Sigmoid colon (tissue), 7 donors: ENCODE measurements at places on chromosomes 12 and 14. TPM values are rescaled to one million over a fixed set of nuclear protein-coding genes. Genes with fewer than 3 reads are reported as not detected.

LGR5 gene
- total RNA-seq, result 0.36 TPM

DNA sequence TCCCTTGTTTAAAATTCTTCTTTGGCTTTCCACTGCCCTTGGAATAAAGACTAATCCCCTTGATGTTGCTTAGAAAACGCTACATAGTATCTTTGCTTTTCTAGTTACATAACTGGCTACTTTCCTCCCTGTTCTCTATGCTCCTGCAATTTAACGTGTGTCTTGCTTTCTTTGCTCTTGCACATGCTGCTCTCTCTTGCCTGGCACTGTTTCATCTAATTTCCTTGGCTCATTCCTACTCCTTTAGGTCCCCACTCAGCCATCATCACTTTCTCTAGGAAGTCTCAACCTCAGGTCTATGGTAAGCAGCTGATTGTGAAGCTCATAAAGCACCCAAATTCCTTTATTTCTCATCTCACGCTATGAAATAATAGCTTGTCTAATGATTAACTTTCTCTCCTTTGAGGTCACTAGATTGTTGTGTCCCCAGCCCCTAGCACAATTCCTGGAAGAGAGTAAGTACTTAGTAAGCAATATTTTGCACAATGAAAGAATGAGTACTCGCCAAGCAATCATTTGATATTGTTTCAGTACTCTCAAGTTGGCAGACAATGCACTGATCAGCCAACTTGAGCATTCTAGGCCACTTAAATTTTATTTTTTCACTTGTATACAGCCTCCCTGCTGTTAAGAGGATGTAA, 3.3 kb downstream of the ALDH6A1 start:
- no peak for DNase-seq

KLRD1 gene
- total RNA-seq, result 0.54 TPM

MYRFL gene
- total RNA-seq, result not detected

DNA sequence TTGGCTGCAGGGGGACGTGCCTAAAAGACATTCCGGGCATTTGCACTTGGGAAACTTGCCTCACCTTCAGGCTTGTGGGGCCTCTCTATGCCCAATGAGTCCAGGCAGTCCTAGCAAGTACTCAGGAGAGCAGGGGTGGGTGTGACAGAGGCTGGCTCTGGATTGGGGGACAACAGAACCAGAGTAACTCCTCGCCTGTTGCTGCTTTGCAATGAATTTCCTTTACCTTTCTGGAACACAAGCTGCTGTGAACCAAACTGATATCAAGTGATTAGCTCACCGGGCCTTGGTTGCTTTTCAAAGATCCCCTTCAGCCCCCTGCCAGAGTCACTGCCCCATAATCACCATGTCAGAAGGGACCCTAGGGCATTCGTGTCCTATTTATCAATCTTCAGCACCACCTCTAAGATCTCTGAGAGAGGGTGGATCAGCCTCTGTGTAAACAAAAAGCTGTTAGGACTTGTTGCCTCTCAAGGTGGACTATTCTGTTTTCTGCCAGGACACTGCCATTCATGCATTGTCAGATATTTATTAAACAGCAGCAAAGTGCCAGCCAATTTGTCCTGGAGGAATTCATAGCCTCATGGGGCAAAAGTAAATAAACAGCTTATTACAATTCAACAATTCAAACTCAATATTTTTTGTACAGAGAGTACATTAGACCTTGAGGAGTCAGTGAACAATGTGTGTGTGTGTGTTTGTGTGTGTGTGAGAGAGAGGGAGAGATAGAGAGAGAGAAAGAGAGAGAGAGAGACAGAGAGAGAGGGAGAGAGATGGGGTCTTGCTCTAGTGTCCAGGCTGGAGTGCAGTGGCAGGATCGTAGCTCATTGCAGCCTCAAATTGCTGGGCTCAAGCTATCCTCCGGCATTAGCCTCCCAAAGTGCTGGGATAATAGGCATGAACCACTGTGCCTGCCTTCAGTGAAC, 11.3 kb downstream of the NFATC4 start:
- no peak for DNase-seq

- DNase-seq, result no peak
These were observed 124.5 kb downstream of the BTG1 start for GRCh38 chr12:92020983-92021665.

SIX6 gene
- total RNA-seq, result not detected

GRCh38 chr12:69055706-69056105, 122.7 kb upstream of the CPM start:
- DNase-seq, result no peak

DNA sequence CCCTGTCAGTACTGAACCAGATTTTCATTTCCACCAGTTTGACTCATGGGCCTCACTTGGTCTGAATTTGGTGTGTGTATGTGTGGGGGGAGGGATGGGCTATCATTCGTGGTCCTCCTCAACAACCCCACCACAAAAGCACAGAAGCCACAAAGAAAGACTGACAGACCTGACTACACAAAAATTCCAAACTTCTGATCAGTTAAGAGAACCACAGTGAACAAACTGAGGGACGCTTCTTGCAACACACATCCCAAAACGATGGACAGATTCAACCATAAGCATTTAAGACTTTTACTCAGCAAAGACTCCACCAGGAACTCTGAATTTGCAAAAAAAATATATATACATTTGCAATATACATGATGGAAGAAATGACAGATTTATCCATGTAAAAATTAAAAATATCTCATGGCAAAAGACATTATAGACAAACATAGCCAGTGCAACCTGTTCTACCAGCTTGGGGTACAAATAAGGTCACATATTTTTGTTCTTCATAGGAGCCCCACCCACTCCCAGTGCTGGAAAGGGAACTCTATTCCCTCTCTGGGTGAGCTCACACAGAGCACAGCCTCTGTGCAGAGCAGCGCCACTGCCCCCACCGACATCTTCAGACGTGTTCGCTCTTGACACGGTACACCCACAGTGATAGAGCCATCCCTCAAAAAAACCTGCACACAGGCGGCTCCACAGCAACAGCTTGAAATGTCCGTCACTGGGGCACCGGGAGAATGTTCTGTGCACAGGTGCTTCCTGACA, 49.7 kb downstream of the JAG2 start:
- DNase-seq, result no peak

- DNase-seq, result no peak
These were observed 751 bp upstream of the HRK start for GRCh38 chr12:116881877-116882507.

DNA sequence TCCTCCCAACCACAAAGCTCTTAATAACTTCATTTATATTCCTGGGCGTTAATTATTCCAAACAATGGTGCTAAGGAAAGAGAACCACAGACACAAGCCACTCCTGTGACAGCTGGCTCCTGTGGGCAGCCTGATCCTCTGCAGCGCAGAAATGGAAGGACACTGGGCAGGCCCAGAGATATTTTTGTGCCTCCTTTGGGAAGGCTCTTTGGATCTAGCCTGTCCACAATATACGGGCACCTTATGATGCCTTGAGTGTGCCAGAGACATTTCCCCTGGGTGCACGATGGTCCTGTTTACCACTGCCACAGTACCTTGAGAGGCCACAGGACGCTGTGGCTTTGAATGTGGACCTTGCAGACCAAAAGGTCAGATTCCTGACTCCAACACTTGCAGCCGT, 2.1 kb downstream of the ASB2 start:
- DNase-seq, result no peak

AQP6 gene
- total RNA-seq, result 0.83 TPM

LIMA1 gene
- total RNA-seq, result 39.7 TPM

HRK gene
- total RNA-seq, result under 0.01 TPM

WNT5B gene
- 32.4 TPM for total RNA-seq

TROAP gene
- total RNA-seq, result 0.36 TPM

DNA sequence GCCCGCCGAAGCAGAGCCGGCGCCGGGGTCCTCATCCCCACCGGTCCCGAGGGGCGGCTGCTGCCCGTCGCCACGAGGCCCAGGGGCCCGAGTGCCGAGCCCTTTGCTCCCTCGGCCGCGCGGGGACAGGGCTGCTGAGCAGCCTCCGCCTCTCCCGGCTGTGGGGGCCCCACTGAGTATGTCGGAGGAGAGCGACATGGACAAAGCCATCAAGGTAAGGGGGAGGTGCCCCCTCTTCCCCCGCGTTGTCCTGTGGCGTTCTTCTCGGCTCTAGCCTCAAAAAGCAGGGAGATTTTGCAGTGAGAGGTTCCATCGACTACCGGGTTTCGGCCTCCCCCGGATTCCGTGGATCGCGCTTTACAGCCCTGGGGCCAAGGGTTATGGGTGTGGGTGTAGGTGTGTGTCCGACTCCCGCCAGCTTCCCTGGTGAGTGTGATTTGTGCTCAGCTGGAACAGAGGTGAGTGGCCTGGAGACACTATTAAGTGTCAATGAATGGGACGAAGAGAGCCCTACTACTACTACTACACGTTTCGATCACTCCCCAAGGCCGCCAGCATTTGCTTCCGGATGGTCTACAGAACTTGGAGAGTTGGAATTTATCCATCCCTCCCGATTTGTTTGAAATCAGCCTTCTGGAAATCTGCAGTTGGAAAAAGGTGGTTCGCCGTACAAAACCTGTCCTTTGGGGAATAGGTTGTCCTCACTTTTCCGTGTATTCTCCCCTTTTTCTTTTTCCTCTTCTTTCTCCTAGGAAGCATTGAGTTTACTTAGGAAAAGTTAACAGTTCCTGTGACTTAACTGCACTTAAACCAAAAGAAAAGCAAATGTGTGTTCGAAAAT, 748 bp downstream of the MAPKAPK5 start:
- no peak for DNase-seq

KLC1 gene
- total RNA-seq, result 230 TPM

DNA sequence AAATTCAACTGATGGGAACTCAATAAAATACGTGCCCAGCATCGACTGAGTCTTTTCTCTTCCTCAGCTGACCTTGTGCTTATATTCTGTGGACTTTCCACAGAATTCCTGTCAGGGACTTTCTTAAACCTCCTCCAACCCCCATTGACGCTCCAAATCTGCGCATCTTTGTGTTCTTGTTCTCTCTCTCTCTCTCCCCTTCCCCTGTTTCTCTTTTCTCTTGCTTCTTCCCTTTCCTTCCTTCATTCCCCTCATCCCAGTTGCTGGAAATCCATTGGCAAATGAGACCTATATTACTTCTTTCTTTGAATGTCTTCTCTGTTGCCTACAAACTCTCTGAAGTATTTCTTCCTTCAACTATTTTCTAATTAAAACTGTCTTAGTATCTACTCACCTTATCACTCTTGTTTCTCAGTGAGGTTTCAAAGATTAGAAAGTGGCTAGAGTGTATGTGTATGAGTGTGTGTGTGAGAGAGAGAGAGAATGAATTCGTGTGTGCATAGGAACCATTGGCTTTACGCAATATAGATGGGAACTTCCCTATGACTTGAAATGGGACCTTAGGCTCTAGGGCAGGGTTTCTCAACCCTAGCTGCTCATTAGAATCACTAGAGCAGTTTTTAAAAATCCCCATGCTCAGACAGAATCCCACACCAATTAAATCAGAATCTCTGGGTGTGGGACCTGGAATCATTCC, 41.8 kb upstream of the DHRS7 start:
- no peak for DNase-seq

GRCh38 chr12:106645465-106646330, 62.9 kb downstream of the RFX4 start:
- no peak for DNase-seq

DNA sequence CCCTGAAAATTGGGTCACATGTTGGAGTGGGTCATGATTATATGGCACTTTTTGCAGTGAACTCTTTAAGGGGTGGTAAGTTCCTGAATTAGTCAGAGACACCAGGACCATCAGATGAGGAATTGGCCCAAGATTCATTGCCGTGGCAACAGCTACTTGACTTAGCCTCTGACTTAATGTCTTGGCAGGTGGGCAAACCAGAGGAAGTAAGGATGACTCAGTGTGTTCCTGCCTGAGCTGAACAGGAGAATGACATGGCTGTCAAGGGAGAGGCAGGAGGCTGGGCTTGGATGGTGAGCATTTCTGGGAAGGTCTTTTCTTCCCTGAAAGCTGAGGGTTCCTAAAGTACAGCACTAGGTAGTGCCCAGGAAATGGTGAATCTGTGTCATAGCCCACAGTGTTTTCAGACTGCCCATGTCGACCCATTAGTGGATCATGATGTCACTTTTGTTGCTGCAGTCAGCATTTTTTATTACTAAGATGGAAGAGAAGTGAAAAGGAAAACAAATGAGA, 170.1 kb upstream of the PWP1 start:
- peak; percentile 87 for DNase-seq

DNA sequence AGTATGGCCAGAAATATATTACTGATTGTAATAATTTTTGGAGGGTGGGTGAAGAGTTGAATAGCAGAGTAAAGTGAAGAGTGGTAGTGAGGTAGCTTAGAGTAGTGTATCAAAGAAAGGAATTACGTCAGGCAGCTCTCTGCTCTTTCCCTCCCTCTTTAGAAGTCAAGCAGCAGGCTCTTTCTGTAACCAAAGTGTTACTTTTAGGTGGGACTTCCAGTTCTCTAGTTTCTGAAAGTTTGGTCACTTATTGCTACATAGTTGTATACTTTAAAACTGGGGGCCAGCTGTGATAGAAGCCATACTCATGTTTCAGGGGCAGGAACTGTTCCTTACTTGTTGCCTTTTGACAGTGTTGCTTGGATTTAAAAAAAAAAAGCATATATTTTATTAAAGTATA, 30.6 kb downstream of the ATF7IP start:
- DNase-seq, result no peak

THAP2 gene
- total RNA-seq, result 3.5 TPM

- DNase-seq, result no peak
These were observed 65.5 kb downstream of the SVOP start for GRCh38 chr12:108955225-108955835.

GRCh38 chr12:125434131-125434530, 368.9 kb downstream of the AACS start:
- DNase-seq, result no peak
